Neural crest cell (in vitro differentiated cells): ENCODE measurements at places on chromosomes 5 and 9. TPM values are rescaled to one million over a fixed set of nuclear protein-coding genes. Genes with fewer than 3 reads are reported as not detected.

Gene GRK6
- 47.4 and 54.9 TPM in 2 replicates for total RNA-seq

GRCh38 chr5:554284-554988 lies 30.2 kb upstream of the SLC9A3 start:
- no peak for DNase-seq

Gene INIP
- total RNA-seq = 37.7 and 43.6 TPM in 2 replicates

Gene LRRC14B
- not detected in 2 replicates for total RNA-seq

DNA sequence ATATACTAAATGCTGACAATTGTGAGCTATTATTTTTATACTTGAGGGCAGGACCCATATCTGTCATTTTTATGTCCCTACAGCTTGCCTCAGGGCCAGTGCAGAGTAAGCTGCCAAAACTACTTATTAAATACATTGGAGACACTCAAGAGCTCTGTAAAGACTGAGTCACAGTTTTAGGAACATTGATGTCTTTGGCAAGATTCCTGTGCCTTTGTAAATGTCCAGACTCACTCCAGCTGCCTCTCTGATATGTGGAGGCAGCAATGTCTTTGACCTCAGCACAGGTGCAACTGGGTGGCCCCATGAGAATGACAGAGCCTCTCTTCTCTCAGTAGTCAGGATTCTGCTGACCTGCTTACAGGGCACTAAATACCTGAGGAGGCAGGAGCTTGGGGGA lies 363.2 kb downstream of the OSTF1 start:
- DNase-seq = no peak

- DNase-seq = peak; percentile 34
Measured at GRCh38 chr9:92947268-92948037, at the start of gene FGD3. Gene FGD3 (plus strand): TSS chr9:92947523. CDS start chr9:92976257, 28,734 bp downstream.

Gene LVRN
- total RNA-seq = 0.34 and 0.56 TPM in 2 replicates

GRCh38 chr9:115395511-115396021 lies 277.6 kb upstream of the TNC start:
- DNase-seq = no peak

Gene GRXCR2
- not detected in 2 replicates for total RNA-seq

- DNase-seq = no peak
Measured at GRCh38 chr9:125544988-125545651, 161.9 kb downstream of the MAPKAP1 start.

Gene PCDHB13
- total RNA-seq = 3.6 TPM in 2 replicates

Gene LIX1
- 19.1 and 19.7 TPM in 2 replicates for total RNA-seq

DNA sequence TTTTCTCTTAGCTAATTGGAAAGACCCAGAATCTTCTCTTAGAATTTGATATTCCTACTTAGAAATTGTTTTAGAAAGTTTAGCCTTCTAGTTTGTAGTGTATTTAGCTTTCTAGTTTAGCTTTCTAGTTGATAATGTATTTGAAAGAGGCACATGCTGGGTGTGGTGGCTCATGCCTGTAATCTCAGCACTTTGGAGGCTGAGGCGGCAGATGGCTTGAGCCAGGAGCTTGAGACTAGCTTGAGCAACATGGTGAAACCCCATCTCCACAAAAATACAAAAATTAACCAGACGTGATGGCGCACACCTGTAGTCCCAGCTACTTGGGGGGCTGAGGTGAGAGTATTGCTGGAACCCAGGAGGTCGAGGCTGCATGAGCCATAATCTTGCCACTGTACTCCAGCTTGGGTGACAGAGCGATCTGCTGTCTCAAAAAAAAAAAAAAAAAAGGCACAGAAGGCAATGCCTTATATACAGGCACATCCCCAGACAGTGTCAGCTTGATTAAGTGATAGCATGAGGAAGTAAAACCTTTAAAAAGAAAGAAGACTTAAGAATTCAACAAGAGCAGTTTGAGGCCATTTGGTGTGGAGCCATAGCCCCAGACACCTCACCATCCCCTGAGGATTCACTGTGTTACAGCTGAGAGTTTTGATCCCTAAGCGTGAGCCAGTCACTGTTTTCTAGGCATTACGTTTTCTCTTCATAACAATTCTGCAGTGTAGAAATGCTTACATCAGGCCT lies 34.6 kb downstream of the ZSWIM6 start:
- no peak for DNase-seq
